Lung (tissue), 17 donors: ENCODE measurements at places on chromosomes 4 and X. TPM values are rescaled to one million over a fixed set of nuclear protein-coding genes. Genes with fewer than 3 reads are reported as not detected.

Gene TIGD4
- 1.2 TPM for total RNA-seq

- no peak overlapping the region for H3K4me3 ChIP-seq
- no peaks in the 10 kb centered on the region for H3K4me1 ChIP-seq
- no peaks in the 10 kb centered on the region for H3K27me3 ChIP-seq
- H3K27ac ChIP-seq, result no peak overlapping the region
Observed at GRCh38 chr4:7705062-7705461, 234.6 kb downstream of the AFAP1 start.

- peaks cover 13% of the 10 kb centered on the region for H3K4me1 ChIP-seq
- peak; percentile 47 for DNase-seq
- H3K27me3 ChIP-seq, result no peaks in the 10 kb centered on the region
- no peak overlapping the region for H3K4me3 ChIP-seq
- H3K27ac ChIP-seq, result no peak overlapping the region
- H3K36me3 ChIP-seq, result no peaks in the 10 kb centered on the region
Observed at GRCh38 chr4:187027272-187027671, 303.6 kb upstream of the FAT1 start.

DNA sequence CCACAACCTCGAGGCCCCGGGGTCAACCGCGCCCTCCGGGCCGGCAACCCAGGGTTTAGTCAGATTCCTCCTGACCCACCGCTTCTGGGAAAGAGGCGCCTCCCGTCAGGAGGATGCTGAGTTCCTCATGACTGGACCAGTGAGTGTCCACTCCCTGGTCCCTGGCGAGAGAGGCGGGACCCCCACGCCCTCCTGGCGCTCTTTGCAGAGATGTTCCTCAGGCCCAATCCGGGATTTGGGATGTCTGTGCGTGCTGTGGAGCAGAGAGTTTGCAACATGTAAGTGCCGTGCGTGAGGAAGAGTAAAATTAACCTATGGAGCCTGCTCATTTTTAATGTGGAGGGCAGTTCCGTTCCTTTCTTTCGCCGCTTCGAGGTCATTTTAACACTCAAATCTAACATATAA lies 824 bp upstream of the UGDH start:
- no peak for DNase-seq
- H3K4me1 ChIP-seq, result no peaks in the 10 kb centered on the region
- peaks cover 1% of the 10 kb centered on the region for H3K36me3 ChIP-seq
- H3K27me3 ChIP-seq, result no peaks in the 10 kb centered on the region
- H3K4me3 ChIP-seq, result peak overlapping the region; percentile 63

GRCh38 chrX:150587585-150588503 lies 19.4 kb downstream of the MTM1 start:
- H3K27ac ChIP-seq, result no peak overlapping the region
- no peak overlapping the region for H3K4me3 ChIP-seq
- no peaks in the 10 kb centered on the region for H3K4me1 ChIP-seq

GRCh38 chr4:121686255-121686654 lies 10.5 kb downstream of the ANXA5 start:
- no peak overlapping the region for H3K27ac ChIP-seq
- H3K27me3 ChIP-seq, result no peaks in the 10 kb centered on the region
- H3K4me3 ChIP-seq, result no peak overlapping the region

Gene GEMIN8
- 21.5 TPM for total RNA-seq

Gene TKTL2
- total RNA-seq, result not detected
